ENCODE measurements at places on chromosomes 5 and 9.
A peak's percentile ranks its signal among the peaks of the same experiment; 100 is the strongest.

DNA sequence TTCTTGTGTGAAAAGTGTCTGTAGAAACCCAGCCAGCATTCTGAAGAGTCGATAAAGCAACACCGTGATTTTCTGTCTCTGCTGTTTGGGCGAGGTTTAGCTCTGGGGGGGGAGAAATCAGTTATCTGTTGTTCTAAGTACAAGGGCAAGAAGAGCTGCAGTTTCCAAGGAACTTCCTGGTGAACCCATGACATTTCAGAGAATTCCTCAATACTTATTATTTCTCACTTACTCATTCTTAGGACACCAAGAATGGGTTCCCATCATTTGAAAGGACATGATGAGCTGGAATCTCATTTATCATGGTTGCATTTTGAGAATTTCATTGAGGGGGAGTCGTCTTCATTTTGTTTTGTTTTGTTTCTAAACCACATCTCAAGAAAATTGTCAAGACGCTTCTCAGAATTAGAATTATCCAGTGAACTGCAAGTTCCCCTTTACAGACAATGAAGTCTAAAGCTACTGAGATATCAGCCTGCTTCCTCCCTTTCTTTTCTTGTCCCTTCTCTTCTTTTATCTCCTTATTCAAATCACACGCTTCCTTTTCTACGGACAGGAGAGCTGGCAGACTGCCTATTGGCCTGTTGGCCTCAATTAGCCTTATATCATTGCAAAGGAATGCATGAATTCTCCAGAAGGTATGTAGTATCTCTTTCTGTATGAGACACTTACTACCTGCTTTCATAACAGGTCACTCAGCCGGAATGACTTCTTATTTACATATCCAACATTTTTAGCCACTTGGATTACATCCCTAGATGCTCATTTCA is 53.7 kb downstream of the ZNF462 start:
- peak; percentile 31 for DNase-seq

DNA sequence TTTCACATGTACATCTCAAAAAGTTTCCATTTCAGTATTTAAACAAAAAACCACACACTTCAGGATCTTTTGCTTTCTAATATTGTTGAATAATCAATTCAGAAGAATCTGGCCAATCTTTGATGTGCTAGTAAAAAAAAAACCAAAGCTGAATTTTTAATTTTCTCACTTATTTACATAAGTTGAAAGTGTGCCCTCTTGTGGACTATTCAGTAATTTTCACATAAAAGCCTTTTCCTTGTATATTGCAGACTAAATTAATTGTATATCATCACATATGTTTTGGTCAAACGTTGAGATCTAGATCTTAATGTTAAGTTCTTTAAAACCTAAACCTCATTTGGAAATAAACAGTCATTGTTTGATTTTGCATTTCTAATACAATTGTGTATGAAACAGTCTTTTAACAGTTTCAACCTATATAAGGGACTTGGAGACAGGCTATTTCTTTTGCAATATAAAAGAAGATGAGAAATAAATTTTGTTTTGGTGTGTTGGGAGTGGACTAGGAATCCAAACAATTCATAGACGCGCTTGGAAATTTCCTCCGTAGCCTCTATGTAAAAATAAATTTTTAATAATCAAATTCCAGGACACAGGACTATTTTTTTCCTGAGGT is 68.1 kb downstream of the NIPBL start:
- peak; percentile 80 for DNase-seq

- no peak for DNase-seq
Observed at GRCh38 chr9:83598487-83598886, 24.5 kb upstream of the IDNK start.

GRCh38 chr5:178377583-178378270 is 145.1 kb upstream of the PHYKPL start:
- DNase-seq: no peak

GRCh38 chr9:36138901-36139300 is 2.4 kb downstream of the GLIPR2 start:
- no peak for DNase-seq

GRCh38 chr9:99235926-99236634 is 14.0 kb downstream of the SEC61B start:
- DNase-seq: no peak

DNA sequence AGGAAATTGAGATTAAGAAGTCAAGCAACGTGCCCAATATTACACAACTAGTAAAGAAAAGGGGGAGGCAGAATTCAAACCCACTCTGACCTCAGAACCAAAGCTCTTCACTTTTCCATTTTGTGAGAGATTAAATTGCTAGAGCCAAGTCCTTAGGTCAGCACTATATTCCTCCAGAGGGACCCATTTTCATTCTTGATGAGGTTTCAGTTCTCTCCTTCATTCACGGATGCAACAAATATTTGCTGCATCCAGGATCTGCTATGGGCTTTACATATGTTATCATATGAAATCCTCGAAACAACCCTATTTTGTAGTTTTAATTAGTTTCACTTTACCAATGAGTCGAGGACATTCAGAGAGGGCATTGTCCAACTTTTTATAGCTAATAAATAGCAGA is 239.2 kb downstream of the EFNA5 start:
- no peak for DNase-seq

GRCh38 chr9:135574943-135575342 is 13.4 kb downstream of the PAEP start:
- no peak for DNase-seq

DNA sequence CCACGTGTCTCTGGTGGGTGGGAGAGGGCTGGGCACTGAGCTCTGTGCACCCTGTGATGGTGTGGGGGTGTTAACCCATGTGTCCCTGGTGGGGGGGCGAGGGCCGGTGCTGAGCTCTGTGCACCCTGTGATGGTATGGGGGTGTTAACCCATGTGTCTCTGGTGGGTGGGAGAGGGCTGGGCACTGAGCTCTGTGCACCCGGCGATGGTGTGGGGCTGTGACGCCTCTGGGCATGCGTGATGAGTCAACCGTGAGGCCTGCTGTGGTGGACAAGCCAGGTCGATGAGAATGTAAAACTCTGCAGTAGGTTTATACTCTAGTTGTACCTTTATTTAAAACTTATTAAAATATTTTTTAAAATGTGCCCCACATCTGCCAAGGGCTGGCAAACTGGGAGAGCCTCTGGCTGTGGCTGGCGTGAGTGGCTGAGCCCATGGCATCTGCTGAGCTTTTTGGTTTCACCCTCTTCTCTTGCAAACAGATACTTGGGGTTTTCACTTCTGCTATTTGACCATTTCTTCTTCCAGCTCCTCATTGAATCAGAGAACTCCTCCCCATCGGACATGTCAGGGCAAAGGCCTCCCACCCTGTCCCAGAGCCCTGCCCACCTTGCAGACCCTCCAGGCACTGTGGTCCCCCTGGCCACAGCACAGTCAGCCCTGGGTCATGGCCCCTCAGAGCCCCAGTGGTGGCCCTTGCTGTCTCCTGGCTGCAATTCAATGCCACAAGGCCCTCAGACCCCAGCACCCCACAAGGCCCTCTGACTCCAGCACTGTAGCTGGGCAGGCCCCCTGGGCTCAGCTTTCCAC is 18.5 kb upstream of the EXOC3 start:
- no peak for DNase-seq

GRCh38 chr9:133202145-133202513 is 6.9 kb downstream of the OBP2B start:
- DNase-seq: no peak

DNA sequence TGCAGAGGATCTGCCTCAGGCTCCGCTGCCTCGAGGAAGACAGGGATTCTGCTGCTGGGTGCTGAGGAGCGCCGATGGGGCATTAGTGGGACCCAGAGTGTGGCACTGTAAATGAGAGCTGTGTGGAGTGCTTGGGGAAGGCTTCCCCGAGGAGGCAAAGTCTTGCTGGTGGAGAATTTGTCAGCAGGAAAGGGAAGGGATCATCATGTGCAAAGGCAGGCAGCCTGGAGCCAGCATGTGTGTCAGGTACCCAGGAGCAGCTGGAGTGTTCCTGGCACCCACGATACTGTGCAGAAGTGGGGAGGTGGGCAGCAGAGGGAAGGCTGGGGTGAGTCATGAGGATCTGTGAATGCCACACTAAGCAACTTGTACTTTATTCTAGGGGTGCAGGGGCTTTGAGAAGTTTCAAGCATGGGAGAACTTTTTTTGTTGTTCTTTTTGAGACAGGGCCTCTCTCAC is 12.3 kb downstream of the B4GALT7 start:
- no peak for DNase-seq

GRCh38 chr9:136634904-136635303 is 27.8 kb upstream of the EGFL7 start:
- no peak for DNase-seq
